NCI-H187 treated with DMSO at 0.1 percent for 48 hours (cell line): ENCODE measurements at places on chromosomes 1 and 21.

DNA sequence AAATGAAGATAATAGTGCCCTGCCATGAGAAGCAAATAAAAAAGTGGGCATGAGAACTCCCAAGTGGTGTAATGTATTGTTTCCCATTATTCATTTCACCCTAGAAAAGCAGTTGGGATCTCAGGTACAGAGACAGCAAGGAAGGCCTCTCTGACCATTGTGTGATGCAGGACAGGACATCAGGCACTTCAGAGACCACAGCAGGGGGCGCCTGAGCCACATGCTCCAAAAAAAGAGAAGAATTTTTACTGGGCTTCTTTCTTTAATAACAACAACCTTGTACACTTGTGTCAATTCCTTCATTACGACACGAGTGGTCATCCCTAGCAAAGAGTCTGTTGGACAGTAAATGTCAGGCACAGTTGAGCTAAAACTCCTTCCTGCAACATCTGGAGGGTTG, 533.3 kb downstream of the OMA1 start:
- DNase-seq: no peak

GRCh38 chr1:162916407-162916806, 55.4 kb upstream of the CCDC190 start:
- no peak for DNase-seq

DNA sequence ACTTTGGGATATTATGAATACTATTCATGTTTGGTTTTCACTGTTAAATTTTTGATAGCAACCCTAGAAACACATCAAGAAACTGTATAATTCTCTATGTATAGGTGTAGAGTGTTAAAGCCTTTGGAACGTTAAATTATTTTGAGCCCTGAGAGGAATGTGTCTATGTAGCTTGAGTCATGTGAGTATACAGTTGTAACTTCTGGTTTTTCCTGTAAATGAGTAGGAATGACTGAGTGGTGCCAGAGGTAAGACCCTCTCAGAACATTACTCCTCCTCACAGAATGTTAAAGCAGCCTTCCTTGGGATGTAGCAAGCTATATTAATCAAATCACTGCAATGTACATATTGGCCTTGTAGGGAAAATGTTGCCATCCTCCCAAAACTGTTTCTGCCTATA, 69.0 kb downstream of the C1orf21 start:
- DNase-seq: no peak

- DNase-seq: no peak
These were observed 3.4 kb upstream of the RNF19B start for GRCh38 chr1:32967888-32968568.

GRCh38 chr1:12135612-12136011, 31.2 kb upstream of the TNFRSF1B start:
- DNase-seq: no peak

GRCh38 chr1:106960412-106960811, 96.1 kb upstream of the PRMT6 start:
- no peak for DNase-seq

GRCh38 chr1:23645338-23645737, 46.3 kb upstream of the RPL11 start:
- DNase-seq: no peak

DNA sequence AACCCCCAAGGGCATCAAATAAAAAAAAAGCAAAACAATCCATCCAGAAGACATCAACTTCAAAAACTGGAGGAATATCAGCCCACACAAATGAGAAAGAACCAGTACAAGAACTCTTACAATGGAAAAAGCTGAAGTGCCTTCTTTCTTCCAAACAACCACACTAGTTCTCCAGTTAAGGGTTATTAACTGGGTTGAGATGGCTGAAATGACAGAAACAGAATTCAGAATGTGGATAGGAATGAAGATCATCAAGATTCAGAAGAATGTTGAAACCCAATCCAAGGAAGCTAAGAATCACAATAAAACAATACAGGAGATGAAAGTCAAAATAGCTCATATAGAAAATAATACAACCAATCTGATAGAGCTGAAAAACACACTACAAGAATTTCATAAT, 104.5 kb downstream of the NME7 start:
- no peak for DNase-seq

DNA sequence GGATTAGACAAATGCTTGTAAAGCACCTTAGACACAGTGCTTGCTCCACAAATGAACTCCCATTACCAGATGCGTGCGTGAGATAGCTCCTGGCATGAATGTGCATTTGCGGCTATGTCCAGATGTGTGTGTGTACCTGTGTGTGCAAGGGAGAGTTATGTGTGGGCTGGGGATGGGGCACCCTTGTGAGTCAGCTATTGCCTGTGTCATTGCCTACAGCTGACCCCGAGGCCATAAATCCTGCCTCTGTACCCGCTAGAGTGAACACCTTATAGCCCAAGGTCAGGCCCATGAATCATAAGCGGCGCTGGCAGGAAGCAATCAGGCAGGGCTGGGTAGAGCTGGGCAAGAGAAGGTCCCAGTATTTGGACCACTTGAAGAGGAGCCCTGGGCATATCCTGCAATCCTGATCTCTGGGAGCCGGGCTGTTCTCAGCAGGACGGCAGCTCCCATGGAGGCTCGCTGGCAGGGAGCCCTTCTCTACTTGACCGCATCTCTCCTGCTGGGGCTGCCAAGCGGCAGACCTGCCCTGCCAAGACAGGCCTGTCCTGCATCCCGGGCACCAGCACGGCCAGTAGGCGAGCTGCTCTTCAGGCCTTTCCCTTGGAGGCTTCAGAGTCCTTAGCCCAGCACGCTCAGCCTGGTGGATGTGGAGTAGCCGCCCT, 86.4 kb downstream of the TMEM53 start:
- no peak for DNase-seq

DNA sequence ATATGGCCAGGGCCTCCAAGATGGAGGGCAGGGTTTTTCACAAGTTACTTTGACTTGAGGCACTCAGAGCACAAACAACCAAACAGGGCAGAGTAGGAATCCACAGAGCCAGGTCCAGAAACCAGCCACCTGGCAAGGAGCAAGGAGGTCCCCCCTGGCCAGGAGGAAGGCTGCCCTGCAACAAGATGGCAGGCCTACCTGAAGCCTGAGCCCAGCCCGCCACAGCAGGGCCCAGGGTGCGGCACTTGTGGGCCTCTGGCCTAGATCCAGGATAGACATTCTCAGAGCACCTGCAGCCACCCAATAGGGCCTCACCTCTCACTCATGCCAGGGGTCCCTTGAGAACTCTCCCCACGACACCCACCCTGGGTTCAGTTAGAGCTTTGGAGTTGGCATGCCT, 11.5 kb downstream of the SH3BGRL3 start:
- no peak for DNase-seq

DNA sequence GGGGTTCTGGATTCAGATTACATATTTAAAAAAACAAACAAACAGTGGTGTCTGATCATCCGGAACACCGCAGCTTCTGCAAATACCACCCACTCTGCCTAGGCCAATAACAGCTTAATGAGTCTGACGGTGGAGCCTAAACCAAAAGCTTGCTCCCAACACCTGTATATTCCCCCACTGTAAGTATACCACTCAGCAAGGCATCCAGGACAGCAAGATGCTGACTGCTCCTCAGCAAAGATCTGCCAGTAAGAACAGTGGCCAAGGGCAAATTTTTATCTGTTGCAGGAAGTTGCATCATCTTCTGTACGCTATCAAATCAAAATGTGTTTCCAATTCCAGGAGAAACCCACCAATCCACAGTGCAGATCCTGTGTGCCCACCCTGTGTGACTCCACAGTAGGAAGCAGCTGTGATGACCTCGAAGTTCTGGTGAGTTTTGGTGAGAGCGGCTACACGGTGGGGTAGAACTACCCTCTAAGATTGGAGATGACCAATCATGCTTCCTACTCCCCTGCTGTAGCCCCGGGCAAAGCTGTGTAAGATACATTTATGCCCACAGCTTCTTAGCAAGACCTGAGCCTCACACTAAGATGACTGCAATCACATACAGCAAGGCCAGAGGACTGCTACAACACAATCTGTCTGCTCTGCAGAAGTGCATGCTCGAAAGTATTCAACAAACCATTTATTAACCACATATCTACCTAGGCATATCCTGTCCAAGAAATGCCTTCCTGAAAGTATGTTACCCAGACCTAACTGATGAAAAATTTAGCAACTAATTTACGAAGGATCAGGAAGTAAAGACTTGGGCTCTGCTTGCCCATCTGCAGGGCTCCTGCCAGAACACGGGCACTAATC, 30.5 kb downstream of the SIPA1L2 start:
- DNase-seq: no peak

- no peak for DNase-seq
These were observed 19.6 kb upstream of the TCEA3 start for GRCh38 chr1:23444104-23444533.

- DNase-seq: no peak
These were observed 9.5 kb downstream of the SH3BP5L start for GRCh38 chr1:248816042-248816851.

- no peak for DNase-seq
These were observed 704 bp downstream of the WDR4 start for GRCh38 chr21:42878678-42878992.

GRCh38 chr1:80540149-80540548, 1260.6 kb upstream of the ADGRL2 start:
- DNase-seq: no peak

DNA sequence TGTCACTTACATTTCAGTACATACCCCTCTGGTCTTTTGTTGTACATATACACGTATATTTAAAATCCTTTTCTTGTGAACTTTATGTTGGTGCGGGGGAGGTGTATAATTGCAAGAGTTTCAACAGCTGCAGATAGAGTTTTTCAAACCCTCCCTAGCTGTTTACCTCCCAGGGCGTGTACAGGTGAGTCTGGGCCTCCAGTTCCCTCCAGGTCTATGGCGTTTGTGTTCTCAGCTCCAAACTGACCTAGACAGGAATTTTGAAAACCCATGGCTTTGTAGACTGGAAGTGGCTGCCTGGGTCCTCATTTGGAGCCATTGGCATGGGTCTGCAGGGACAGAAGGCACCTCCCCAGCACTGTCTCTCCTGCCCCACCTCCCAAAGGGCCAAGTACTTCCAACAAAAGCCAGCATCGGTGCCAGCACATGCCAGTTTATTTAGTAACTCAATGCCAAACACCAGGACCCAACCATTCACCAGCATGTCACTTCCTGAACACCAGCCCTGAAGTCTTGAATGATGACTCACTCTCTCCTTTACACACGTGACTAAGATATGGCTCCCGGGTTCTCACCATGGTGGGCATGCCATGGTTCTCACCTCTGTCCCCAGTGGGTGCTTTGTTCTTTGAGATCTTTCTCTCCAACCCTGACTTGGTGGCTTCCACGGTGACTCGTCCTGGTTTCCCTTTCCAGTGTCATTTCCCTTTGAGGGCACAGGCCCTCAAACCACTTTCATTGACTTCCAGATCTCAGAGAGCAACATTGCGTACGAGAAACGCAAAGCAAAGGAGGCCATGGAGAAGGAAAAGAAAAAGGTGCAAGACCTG, 57.3 kb upstream of the EFHD2 start:
- no peak for DNase-seq

DNA sequence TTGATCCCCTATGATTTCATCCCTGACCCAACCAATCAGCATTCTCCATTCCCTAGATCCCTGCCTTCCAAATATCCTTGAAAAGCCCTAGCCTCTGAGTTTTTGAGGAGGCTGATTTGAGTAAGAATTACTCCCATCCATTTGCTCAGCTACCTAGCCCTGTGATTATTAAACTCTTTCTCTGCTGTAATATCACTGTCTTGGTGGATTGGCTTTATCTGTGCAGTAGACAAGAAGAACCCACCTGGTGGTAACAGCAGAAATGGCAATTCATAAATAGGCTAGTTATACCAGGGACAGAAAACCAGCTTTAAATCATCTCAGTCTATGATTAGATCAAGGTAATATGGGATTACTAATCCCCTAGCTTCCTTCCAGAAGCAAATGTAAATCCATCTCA, 13.0 kb downstream of the IL20 start:
- no peak for DNase-seq

- peak; percentile 1 for DNase-seq
These were observed 100.7 kb upstream of the SPATA6 start for GRCh38 chr1:48572646-48573258.

GRCh38 chr1:241950390-241950789, 7.2 kb upstream of the BECN2 start:
- DNase-seq: no peak

GRCh38 chr1:34358636-34359035, 181.9 kb downstream of the C1orf94 start:
- no peak for DNase-seq

GRCh38 chr1:43821471-43821870, 112.1 kb upstream of the ARTN start:
- DNase-seq: no peak

- no peak for DNase-seq
These were observed 228.8 kb upstream of the B3GALT2 start for GRCh38 chr1:193415256-193415655.

GRCh38 chr1:160597051-160597450, 17.8 kb upstream of the CD84 start:
- DNase-seq: no peak

GRCh38 chr1:20964540-20965484, 177.7 kb upstream of the HP1BP3 start:
- DNase-seq: no peak

DNA sequence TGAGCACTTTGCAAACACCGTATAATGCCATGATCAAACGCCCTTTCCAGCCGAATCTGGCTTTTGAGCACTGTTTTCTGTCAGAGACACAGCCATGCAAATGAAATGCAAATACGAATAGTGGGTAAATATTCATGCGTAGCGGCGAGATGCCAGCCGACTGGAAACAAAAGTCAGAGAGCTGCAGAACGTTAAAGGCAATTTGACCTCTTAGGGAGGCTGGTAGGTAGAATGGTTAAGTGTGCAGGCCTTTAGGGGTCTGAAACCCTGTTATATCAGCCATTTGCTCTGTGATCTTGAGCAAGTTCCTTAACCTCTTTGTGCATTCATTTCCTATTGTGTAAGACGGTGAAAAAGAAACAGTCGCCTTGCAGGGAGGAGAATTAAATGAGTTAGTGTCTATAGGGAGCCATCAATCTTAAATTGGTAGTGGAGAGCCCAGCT, 6.5 kb upstream of the SDHB start:
- no peak for DNase-seq

DNA sequence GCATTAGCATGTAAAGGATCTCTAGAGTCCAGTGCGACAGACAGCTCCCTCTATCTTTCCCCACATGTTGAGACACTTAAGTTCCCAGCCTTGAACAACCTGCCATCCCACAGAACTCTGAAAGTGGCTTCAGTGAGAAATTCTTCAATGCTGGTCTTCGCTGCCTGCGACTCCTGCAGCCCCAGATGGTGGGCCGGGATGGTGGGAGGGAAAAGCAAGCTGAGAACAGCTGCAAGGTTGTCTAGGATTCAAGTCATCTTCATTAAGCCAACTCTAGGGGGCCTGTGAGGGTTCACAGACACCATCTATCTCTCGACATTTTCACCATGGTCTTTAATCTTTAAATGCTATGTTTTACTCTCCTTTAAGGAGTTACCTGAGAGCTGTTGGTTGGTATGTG, 185.5 kb upstream of the C1orf174 start:
- no peak for DNase-seq
